Pulmonary artery endothelial cell (primary cell): ENCODE measurements at places on chromosomes 2 and 18.

GRCh38 chr2:55839182-55839819 is 84.3 kb downstream of the EFEMP1 start:
- no peak for DNase-seq

- no peak for DNase-seq
Observed at GRCh38 chr2:234691214-234691575, 194.3 kb upstream of the ARL4C start.

DNA sequence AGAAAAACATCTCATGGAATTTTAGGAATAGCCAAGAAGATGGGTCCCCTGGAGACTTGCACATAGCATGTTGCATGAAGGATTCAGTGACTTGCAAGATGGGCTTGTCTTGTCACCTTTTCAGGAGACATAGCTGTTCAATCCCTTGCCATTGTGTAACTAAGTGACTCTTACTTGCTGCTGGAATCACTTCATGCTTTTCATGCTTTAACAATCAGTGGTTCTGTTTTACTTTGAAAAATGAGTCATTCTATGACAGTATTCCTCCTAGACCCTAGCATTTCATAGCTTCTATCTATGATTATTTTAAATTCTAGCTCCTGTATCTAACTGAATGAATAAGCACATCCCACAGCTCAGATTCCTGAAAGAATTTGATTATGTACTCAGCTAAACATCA is 2.8 kb downstream of the KYNU start:
- DNase-seq, result no peak

DNA sequence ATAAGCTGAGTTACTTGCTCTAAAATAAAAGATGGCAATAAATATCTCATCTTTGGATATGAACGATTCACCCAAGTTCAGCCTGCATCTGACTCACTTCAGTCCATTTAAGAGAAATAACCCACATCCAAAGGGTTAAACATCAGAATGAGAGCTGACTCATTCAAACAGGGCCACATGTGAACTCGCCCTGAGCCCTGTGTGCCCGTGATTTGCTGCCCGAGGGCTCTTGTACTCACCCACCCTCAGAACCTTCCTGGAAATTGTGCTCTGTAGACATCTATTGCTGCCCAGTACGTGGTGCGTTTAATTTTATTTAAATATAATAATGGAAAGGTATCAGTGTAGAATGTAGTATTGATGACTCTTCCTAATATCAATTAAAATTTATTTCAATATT is 66.9 kb upstream of the RBM44 start:
- no peak for DNase-seq

GRCh38 chr18:28178720-28179119 is 1.8 kb upstream of the CDH2 start:
- DNase-seq, result no peak

- DNase-seq, result no peak
Observed at GRCh38 chr2:121454549-121455090, 76.1 kb upstream of the RNU4ATAC start.

DNA sequence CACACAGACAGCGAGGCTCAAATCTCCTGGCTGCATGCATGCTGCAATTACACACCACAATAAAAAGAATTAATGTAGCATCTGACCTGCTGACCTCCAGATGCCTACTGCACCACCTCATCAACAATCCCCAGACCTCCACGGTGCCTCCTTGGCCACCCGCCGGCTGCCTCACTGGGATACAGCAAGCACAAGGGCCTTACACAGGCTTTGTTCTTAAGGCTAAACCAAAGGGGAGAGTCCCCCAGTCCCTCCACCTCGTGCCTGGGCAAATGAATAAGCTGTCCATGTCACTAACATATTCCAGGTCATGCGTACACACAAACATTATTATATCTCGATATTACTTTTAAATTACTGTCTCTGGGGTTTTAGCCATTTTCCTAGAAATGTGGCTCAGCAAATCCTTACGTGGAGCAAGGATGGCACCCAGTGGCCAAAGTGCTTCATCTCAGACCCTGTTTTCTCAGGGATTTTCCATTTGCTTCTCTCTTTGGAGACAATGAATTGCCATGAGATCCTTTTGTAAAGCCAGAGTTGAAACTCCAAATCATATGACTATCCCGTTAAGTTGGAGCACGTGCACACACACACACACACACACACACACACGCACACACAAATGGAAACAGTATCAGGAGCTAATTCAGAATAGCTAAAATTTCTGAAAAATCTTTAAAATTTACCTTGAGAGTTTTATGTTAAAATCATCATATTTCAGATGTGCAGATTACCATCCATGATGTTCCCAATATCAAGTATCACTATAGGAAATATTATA is 313.8 kb downstream of the PDE11A start:
- DNase-seq, result peak; percentile 30

DNA sequence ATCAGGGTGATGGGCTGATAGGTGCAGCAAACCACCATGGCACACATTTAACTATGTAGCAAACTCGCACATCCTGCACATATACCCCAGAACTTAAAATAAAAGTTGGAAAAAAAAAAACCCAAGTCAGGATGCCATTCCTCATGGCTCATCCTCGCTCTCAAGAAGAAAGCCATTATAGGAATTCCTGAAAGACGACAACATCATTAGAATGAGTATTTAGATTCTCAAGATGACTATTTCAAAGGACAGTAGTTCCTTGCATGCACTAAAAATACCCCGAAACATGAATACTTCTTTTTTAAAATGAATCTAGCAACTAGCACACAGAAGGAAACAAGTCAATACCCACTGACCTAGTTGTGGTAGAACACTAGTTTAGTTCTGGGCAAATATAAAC is 285.8 kb upstream of the REV1 start:
- no peak for DNase-seq

- DNase-seq, result no peak
Observed at GRCh38 chr2:129575880-129576279, 403.6 kb upstream of the RAB6C start.

GRCh38 chr2:233789554-233789953 is 11.4 kb downstream of the MROH2A start:
- DNase-seq, result no peak

DNA sequence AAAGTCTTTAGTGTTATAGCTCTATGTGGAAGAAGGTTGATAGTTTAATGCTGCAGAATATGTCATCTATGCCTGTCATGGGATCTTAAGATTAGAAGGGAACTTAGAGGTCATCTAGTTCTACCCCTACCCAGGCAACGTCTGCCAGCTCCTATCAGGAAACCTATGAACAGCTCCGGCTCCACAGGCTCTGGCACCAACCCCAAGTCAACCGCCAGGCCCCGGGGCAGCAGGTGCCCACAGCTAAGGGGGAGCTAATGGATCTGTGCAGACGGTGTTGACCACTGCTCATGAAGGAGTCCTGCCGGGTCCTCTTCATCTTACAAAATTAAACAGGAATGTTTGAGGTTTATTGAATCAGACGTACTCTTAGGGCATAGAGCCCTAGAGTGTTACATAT is 440.8 kb upstream of the KLHL29 start:
- no peak for DNase-seq

- no peak for DNase-seq
Observed at GRCh38 chr2:200408428-200409316, 101.2 kb downstream of the KCTD18 start.

- DNase-seq, result no peak
Observed at GRCh38 chr18:48050176-48050575, 119.7 kb upstream of the SMAD2 start.
